ENCODE measurements at places on chromosomes 2 and 18.
A peak's percentile ranks its signal among the peaks of the same experiment; 100 is the strongest.

DNA sequence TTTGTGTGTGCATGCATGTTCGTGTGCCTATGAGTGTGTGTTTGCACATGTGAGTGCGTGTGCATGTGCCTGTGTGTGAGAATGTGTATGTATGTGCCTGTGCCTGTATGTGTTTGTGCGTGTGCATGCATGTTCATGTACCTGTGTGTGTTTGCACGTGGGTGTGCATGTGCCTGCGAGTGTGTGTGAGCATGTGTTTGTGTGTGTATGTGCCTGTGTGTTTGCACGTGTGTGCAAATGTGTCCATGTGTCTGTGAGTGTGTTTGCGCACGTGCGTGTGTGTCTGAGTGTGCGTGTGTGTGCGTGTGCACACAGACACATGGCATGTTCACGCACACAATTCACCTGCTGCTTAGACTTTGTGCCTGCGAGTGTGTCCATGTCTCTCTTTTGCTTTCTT is 853.5 kb upstream of the SALL3 start:
- no peak for DNase-seq

DNA sequence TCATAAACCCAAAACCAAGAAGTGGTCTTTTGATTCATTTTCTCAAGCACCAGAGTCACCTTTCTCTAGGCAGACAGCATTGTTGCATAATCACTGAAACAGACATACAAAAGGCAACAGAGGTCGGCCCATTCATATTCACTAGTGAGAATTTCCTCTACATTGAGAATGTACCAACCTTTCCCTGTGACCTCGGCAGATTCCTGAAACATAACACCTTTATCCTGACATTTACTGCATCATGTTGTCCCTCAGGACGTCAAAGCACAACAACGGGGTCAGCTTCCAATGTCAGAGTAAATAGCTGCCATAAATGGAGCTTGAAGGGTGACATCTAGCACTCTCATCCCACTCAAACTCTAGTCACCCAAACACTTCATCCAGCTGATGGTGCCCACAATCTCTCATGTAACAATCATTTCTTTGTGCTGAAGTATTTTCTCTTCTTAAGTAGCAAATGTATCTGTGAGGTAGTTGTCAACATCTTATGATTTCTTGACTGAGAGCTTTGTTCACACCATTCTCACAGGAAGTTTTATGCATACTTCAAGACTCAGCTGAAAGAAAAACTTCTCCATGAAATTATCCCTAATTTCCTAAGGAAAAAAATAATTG is 802.6 kb upstream of the CHAC2 start:
- DNase-seq = no peak

DNA sequence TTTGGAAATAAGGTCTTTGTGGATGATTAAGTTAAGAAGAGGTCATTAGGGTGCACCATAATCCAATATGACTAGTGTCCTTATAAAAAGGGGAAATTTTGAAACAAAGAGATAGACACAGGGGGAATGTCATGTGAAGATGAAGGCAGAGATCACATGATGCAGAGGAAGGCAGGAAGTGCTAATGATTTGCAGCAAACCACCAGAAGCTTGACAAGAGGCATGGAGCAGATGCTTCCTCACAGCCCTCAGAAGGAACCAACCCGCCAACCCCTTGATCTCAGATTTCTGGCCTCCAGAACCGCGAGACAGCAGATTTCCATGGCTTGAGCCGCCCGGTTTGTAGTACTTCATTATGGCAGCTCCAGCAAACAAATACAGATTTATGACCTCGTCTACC is 17.4 kb upstream of the SMARCAL1 start:
- DNase-seq = no peak

DNA sequence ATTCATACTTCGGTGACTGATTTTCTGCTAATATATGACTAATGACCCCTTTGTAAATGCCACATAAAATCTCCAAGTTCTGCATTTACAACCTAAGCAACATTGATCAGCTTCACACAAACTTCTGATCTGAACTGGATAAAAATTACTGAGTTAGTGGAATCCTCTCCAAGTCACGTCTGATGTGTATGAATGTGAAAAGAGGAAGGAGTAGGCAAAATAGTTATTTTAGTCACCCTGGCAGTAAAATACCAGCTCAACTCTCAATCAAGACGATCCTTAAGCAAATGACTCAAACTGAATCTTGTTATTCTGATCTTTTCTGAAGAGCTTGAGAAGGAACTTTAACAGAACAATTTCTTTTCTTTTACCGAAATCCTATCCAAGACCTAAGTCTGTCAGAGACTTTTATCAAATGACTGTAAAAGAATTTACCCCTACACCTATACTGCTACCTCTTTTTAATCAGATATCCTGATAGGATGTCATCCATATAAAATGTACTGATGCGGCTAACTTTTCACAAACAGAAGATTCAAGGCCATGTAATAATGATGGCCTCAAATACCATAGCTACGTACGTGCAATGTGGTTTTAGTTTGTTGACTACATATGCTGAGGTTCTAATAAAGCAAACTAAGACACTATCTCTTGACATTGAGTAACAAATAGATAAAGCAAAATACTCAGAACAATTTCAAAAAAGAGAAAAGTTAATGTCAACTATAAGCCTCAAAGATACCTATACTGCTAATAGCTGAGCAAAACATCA is 23.7 kb downstream of the CUL3 start:
- DNase-seq = no peak

- no peak for DNase-seq
Observed at GRCh38 chr2:241777686-241778627, 1.3 kb downstream of the GAL3ST2 start.

DNA sequence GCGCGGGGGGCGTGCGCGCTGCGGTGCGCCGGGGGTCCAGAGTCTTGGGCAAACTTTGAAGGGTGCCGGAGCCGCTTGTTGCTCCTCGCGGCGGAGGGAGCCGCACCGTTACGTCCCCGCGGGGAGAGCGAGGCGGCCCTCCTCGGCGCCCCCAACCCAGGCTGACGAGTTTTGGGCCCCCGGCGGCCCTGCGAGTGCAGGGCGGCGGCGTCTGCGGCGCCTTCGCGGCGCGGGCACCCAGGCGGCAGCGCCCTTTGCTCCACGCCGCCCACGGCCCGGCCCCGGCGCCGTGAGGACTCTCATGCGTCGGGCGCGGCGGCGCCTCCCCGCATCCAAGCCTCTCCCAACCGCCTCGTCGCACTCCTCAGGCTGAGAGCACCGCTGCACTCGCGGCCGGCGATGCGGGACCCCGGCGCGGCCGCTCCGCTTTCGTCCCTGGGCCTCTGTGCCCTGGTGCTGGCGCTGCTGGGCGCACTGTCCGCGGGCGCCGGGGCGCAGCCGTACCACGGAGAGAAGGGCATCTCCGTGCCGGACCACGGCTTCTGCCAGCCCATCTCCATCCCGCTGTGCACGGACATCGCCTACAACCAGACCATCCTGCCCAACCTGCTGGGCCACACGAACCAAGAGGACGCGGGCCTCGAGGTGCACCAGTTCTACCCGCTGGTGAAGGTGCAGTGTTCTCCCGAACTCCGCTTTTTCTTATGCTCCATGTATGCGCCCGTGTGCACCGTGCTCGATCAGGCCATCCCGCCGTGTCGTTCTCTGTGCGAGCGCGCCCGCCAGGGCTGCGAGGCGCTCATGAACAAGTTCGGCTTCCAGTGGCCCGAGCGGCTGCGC is 814 bp downstream of the FZD7 start:
- peak; percentile 47 for DNase-seq

DNA sequence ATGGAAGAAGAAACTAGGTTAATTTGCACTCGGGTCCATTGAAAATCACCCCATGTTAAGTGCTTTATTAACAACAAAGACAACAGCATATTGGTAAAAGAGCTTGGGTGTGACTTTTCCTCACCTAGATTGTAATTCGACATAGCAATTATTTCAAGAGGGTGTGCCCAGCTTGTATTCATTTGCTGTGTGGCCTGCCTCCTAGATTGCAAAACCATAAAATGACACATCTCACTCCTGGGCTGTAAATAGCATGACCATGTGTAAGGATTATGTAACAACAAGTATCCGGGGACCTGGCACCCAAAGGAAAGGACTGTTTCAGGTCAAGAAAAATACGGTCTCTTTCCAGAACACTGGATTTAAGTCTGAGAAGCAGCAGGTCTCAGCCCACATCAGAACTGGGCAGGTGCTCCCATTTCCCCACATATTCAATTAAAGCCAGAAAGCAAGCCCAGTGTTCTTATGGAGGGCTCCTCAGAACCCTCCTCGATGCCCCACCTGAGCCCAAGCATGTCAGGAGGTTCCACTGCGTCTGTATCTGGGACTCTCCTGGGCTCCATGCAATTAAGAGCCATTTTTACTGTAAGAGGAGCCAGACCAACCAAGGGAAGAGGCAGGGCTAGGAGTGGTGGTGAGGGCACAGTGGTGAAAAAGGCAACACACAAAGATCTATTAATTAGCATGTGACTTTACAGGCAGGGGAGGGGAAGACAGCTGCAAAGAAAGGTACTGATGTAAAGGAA is 39.2 kb downstream of the MREG start:
- DNase-seq = no peak

GRCh38 chr2:30514134-30514847 is 67.2 kb downstream of the LCLAT1 start:
- no peak for DNase-seq
